Urothelium cell line (cell line): ENCODE measurements at places on chromosomes 3 and 15.

- DNase-seq = no peak
Measured at GRCh38 chr15:93862791-93863190, 368.6 kb upstream of the MCTP2 start.

GRCh38 chr3:58180940-58181587 lies 29.7 kb downstream of the DNASE1L3 start:
- DNase-seq = no peak

DNA sequence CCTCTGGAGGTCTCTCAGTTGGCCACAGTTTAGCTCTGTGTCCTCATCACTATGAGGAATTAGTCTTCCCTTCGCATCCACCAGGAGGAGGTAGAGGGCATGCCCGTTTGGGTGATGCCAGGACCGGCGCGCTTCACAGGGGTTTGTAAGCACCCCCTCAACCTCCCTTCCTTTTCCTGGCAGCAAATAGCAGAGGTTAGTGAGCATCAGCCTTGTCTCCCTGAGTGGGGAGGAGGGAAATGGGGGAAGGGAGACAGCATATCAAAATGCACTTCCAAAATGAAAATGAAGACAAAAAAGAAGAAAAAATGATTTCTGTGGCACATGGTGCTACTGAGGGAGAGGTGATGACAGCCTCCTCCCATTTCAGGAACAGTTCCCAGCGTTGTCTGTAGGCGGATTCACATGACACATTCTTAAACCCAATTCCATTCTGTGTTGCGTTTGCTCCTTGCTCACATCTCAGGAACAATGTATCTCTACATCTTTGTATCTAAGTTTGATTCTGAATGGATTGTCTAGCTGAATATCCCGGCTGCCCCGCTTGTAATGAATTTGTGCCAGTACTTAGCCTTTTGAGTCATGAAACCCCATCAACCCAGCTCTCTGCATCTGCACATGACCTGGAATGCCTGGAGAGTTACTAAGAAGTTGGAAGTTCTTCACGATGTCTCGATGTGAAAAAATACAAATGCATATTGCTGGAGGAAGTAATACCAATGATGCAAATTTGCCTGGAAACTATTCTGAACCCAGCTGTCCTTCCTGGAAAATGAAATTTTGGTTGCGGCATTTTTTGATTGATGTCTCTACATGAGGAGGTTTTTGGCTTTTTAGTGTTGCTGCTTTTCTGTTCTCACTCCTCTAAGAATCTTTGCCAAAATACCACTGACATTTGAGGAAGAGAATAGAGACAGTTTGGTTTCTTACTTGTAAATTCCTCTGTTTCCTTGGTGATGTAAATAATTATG lies 45.2 kb downstream of the TYRO3 start:
- peak; percentile 78 for DNase-seq

- no peak for DNase-seq
Measured at GRCh38 chr3:13710251-13710650, 161.3 kb downstream of the FBLN2 start.

GRCh38 chr15:42066764-42067415 lies 27.5 kb downstream of the PLA2G4D start:
- no peak for DNase-seq

GRCh38 chr3:102398176-102398575 lies 36.6 kb upstream of the ZPLD1 start:
- no peak for DNase-seq

DNA sequence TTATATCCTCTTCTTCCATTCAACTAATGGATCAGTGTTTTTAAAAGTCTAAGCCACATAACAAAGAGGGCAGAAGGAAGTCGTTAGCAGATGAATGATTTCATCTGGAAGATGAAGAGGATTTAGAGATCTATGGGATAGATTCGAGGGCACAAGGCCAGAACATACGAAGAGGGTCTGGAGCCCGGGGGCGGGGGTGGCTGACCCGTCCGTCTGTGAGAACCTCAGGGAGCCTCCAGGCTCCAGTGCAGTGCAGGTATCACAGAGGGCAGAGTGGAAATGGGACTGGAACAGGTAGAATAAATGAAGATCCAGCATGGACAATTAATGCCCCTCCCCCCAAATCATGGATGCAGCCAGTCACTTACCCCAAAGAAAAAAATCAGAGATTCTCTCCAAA lies 1.5 kb upstream of the GOLGA8B start:
- no peak for DNase-seq

DNA sequence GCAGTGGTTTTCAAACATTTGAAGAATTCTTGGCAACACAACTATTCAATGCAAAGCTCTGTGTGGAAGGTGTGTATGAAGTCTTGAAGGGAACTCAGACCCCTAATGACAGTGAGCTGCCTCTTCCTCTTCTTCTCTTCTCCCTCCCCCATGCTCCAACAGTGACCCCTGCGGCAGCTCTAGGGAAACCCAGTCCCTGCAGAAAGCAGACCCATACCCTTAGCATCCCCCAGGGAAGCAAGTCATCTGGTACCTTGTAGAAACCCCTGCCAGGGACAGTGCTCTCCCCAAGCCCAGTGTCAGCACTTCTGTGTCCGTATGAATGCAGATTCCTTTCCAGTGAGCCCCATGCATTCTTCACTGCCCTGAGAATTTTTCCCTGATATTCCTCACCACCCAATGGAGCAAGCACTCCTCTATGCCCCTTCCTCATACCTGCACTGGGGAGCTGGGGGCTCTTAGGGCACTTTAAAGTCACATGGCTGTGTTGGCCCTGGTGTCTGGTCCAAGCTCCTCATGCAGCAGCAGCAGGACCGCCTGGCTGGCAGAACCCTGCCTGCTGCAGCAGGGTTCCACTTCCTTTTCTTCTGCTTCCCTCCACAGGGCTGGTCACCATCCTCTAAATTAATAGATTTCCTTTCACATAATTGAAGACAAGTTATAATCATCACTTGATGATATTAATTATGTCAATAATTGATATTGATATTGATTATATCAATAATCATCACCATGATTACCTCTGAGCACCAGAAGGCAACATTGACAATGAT lies 442.5 kb downstream of the EPHB1 start:
- no peak for DNase-seq

GRCh38 chr3:109023656-109024254 lies 70.1 kb upstream of the GUCA1C start:
- DNase-seq = peak; percentile 38

DNA sequence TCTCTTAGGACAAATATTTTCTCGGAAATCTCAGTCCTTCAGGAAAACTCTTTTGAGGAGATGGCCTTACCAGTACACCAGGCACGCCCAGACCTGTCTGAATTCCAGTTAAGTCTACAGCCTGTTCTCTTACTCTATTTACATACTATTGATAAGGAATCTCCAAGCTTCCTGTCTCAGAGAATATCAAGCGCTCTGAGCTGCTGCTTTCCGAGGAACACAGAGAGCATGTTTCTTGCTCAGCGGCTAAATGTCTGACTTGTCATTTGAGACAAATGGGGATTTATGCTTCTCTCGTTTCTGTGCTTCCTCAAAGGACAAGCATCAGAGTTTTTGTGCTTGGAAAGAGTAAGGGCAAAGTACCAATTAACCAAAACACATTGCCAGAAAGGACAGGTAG lies 112.4 kb upstream of the CCDC54 start:
- no peak for DNase-seq

GRCh38 chr3:53581671-53582070 lies 87.3 kb downstream of the CACNA1D start:
- no peak for DNase-seq

- DNase-seq = no peak
Measured at GRCh38 chr15:39181056-39181747, 399.7 kb upstream of the THBS1 start.

DNA sequence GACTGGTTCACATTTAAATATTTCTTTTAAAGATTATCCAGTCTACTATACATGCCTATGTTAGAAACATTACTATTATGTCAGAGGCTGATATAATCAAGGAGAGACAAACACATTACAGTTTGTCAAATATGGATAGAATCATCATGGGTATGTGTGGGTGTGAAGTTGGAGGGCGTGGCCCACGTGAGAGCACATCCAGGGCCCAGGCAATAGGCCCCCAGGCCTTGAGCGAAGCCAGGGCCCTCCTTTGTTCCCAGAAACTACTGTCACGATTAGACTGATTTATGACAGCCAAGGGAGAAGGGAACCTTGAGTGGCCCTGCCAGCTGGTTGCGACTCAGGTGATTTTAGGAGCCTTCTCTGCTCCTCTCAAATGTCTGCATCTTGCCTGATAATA lies 26.9 kb upstream of the LDHAL6B start:
- DNase-seq = no peak

GRCh38 chr3:196697270-196697669 lies 14.8 kb downstream of the CEP19 start:
- DNase-seq = no peak

DNA sequence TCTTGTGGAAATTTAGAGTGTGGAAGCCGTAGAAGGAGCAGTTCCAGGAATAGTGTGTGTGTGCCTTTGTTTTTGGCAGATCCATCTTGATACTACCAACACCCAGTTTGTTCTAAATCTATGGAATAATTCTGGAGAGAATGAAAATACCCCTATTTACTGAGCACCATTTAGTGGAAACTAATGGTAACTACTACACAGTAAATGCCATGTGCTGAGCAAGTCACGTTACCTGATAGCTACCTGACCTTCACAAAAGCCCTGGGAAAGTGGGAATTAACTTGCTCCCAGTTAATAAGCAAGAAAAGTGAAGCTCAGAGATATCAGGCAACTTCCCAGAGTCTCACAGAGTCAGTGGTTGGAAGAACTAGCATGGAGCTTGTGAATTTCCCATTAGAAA lies 137.7 kb downstream of the ARPP21 start:
- DNase-seq = no peak

- DNase-seq = no peak
Measured at GRCh38 chr3:114363554-114364202, 69.8 kb downstream of the TIGIT start.

- DNase-seq = no peak
Measured at GRCh38 chr3:194249323-194250097, 101.6 kb downstream of the CPN2 start.

- DNase-seq = no peak
Measured at GRCh38 chr15:63834500-63835210, 907 bp upstream of the HERC1 start.

GRCh38 chr3:120506828-120507774 lies 56.3 kb upstream of the FSTL1 start:
- peak; percentile 36 for DNase-seq

DNA sequence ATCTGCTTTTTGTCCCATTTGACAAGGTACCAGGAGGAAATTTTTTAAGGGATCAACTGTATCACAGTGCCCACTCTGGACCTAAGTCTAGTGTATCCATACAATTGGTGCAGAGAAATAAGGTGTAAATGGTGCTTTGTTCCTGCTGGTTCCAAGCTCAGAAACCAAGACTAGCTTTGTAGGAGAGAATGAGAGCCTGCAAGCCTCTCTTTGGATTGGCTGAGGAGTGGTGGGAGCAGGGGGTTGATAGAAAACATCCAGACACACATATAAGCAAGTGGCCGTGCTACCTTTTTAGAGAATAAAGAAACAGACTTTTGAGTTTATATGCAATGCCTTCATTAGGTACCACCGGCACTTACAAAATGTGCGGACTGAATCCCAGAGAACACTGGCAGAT lies 45.8 kb downstream of the ARPP21 start:
- DNase-seq = no peak

DNA sequence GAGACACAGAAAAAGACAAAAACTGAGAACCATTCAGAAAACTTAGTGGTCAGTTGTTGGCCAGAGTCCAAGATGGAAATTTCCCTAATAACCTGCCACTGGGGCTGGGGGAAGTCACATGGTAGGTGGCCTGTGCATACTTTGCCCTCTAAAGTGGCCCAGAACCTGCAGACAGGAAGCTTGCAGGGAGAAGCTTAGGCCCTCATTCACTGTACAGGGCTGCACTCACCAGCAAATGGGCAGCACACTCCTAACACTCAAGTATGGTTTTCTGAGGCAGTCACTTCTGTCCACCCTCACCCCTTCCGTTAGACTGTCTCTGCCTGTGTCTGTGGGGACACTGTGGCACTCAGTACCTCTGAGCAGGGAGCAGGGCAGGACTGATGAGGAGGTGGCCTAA lies 14.5 kb upstream of the RNU6-1 start:
- no peak for DNase-seq

DNA sequence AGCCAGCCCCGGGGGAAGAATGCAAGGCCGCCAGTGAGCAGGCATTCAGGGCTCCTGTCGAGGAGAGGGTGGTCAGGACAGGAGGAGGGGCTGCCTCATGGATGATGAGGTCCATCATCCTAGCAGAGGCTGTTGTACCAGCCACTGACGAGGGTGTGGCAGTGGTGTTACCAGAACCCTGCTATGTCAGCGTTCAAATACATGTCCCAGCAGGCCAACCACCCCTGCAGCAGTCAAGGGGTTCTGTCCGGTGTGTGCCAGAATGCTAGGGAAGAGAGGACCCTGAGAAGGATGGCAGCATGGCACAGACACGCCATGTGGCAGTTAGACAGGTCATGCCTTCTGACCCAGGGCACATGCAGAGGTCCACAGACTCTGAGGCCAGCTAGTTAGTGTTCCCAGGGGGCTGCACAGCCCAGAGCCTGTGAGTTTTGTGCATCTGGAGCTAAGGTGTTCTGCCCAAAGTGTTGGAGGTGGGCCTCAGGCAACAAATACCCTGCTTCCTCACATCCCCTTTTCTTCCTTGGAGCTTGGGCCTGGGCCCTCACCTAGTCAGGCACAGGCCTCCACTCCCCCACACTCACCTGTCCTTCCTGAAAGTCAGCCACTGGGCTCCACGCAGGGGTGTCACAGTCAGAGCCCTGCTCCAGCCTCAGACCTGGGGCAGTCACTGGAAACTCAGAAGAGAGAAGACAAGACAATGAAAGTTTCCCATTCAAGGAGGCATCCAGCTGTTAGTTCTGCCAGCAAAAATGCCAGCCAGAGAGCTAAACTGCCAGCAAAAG lies 7.8 kb downstream of the PAK6 start:
- no peak for DNase-seq

GRCh38 chr15:39432912-39433348 lies 147.9 kb upstream of the THBS1 start:
- DNase-seq = no peak

DNA sequence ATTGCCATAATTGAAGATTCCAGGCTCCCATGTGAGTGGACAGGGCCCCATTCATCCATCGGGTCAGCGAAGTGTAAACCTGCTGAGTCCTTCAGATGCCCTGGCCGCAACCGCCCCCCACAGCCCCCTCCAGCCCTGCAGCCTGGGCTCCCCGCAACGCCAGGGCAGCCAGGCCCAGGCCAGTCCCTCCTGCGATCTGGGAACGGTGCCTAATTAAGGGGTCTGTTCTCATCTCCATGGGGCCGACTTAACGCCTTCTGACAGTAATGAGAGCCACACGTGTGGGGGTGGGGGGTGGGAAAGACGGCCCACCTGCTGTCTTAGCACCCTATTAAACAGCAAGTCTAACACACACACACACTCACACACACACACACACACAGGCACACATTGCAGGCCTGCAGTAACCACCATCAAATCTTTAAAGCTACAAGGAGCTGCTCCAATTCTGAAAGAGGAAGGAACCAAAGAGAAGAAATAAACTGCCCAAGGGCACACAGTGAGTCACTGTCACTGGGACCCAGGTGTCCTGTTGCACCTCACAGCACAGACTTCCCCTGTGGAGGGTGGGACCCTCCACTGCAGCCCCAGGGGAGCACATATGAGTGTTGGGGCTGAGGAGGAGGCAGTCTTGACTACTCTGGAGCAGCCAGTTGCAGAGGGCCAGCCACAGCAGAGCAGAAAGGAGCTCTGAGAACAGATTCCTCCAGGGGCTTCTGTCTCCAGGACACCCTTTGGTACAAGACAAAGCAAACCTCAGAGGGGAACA lies 31.8 kb upstream of the HES1 start:
- no peak for DNase-seq

GRCh38 chr3:190017521-190018288 lies 103.0 kb downstream of the P3H2 start:
- peak; percentile 26 for DNase-seq
